ENCODE measurements at places on chromosomes 1 and 21.

DNA sequence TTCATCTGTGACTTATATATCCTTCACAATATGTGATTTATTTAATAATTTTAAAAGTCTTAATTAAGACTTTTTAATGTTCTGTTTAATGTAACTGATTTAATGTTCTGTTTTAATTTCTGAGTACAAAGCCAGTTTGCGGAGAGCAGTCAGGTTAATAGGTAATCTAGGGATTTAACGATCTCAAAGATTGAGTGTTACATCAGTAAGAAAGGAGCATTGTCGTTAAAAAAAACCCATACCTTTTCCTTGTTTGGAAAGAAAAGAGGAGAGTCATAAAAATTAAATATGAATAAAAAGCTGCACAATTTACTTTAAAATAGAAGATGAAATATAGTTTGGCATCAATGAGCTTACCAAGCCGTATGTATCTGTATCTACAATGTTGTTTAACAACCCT, 621.4 kb downstream of the KIF26B start:
- no peak for DNase-seq

- DNase-seq, result no peak
These were observed 25.1 kb upstream of the PLXNA2 start for GRCh38 chr1:208269338-208269666.

DNA sequence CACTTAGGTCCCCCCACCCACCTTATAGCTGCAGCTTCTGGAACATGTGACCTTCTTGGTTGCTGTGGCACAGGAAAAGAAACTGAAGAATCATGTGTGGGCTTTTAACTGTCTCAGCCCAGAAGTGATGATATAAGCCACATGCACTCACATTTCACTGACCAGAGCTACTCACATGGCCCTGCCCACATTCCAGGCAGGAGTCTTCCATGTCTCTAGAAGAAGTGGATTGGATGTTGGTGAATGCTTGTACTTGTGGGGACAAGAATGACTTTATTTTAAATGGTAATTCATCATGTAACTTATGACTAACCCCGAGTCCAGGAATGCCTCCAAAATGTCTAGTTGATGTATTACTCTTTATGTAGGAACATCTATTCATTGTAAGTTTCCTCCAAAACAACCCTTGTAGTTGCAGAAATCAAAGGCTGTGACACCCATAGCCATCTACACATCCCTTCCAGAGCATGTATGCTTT, 15.8 kb upstream of the CAMK1G start:
- no peak for DNase-seq

DNA sequence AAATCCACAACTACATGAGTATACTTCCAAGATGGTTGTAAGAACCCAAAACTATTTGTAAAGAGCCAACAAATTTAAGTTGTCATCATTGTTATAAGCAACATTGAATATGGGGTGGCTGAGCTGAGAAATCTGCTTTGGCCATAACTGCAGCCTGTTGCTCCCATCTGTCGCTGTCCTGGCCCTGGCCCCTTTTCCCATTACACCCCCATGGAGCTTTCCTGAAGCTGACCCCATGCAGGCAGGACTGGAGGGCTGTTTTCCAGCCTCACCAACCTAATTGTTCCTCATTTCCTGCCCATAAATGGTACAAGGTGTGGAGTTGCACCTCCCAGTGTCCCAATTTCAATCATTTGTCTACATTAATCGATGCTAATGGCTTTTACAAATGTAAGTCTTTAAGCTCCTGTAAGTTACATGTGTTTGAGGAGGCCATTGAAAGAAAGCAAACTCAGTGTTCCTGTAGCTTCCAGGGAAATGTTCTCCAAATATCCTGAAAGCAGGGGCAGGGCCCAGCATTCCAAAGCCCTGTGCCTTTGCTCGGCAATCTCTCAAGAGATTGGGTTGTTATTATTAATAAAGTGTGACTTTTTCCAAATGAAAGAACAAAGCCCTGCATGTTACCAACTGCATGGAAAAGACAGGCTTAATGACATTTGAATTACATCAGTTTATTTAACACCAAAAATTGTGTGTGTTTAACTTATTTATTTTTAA, 545.9 kb downstream of the PLPP3 start:
- DNase-seq, result no peak

DNA sequence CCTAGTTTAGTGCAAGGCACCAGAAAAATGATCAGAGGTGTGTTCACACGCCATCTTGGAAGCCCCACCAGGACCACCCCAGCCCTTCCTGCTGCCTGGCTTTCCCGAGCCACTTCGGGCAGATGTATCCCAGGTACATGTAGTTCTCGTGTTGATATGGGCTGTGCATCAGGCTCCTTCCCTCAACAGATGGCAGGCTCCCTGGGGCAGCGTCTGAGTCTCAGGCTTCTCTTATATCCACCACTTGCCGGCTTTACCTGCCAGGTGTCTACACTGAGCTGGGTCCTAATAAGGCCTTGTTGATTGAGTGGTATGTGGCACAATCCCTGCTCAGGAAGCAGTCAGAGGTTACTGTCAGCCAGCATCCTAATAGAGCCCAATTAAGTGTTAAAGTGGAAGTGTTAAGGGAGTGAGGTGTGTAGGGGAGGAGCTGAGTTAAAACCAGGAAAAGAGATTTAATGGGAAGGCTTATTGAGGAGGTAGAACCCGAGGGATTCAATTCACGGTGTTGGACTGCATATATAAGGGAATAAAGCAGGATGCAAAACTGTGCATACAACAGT, 8.5 kb downstream of the GPA33 start:
- no peak for DNase-seq

DNA sequence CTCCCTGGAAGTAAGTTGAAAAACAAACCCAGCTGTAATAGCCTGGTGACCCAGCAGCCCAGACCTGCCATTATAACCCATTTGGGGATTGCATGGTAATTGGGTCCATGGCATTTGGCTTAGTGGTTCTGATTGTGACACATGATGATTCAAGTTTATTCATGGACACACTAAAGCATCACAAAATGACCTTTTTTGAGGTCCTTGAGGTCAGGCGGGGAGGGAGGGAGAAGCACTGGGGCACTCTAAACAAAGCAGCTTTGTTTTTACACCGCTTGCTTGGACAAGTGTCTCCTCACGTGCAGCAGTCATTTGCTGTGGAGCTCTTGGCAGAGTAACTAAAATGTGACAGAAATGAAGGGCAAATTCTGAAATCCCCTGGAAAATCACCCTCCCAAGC, 241.0 kb upstream of the SGIP1 start:
- no peak for DNase-seq

- peak; percentile 56 for DNase-seq
These were observed at the start of gene MPC2 for GRCh38 chr1:167936930-167937708. TSS of gene MPC2 (minus strand) at chr1:167937072. CDS start at chr1:167935841, 1,231 bp downstream.

DNA sequence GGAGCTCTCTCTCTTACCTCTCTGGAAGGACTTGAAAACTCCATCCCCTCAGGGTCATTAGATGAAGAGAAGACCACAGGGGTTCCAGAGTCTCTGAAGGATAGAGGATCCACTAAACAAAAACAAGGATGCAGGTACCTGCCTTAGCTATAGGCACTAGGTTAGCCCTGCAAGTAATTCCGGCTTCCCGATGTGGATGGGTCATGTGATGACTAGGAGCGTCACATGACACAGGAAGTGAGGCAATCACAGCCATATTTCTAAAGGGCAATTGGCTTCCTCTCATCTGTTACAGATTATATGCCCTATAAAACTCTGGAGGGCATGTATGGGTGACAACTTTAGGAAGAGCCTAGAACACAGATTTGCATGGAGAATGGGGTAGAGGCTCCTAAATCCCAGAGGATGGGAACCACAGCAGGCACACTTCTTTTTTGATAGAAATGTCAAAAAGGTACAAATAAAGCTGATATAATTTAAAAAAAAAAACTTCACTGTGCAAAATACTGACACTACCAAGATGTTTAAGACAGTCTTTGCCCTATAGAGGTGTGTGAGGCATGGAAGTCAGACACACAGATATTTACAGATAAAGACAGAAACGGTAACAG, 14.1 kb downstream of the ENTREP3 start:
- peak; percentile 49 for DNase-seq

DNA sequence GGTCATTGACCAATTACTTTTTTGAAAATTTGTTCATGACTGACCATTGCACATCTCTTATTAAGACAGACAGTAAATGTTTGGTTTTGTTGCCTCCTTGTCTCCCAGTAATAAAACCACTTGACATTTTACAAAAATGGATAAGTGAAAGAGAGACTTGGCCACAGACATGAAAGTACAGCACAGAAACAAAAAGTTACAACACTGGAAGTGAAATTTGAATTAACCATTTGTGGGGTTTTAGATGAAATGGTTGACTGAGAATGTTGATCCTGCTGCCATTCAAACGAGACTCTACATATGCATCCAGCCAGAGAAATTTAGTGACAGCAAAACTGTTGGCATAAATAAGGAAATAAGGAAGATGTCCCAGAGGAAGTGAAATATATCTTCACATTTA, 79.3 kb upstream of the B3GALT2 start:
- no peak for DNase-seq

GRCh38 chr21:40179166-40179565, 311.9 kb downstream of the PCP4 start:
- no peak for DNase-seq
